Activated naive CD8-positive, alpha-beta T cell treated with anti-CD3 and anti-CD28 coated beads, Interleukin-2, amount 10 ng/mL, durations not matched to agents 7 days and 5 days (primary cell): ENCODE measurements at places on chromosomes 6 and 20. TPM values are rescaled to one million over a fixed set of nuclear protein-coding genes. Genes with fewer than 3 reads are reported as not detected.

Gene HUS1B
- 2.0 TPM for total RNA-seq

Gene OR2H1
- total RNA-seq: not detected

Gene SPATA25
- 1.7 TPM for total RNA-seq

Gene CAP2
- not detected for total RNA-seq

Gene THBD
- total RNA-seq: 0.34 TPM

DNA sequence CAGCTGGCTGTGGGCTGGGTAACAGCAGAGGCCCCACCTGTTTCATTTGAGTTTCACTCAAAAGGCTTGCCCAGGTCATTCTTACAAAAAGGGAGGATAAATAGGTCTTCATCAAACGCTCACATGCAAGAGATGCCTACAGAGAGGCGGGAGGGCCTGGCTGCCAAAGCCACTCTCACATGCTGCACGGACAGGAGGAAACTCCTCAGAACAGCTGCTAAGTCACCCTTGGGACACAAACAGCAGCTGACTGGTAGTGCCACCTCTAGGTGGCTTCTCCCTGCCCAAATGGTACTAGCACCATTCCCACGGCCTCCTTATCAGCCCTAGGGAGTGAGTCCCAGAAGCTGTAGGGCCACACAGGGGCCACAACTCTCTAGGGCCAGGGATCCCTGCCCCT lies 23.8 kb downstream of the SLC22A23 start:
- no peaks in the 10 kb centered on the region for H3K36me3 ChIP-seq
- H3K27ac ChIP-seq: no peak overlapping the region
- H3K27me3 ChIP-seq: peaks cover 2% of the 10 kb centered on the region
- no peak for DNase-seq
- no peaks in the 10 kb centered on the region for H3K4me1 ChIP-seq
- no peak overlapping the region for H3K4me3 ChIP-seq

DNA sequence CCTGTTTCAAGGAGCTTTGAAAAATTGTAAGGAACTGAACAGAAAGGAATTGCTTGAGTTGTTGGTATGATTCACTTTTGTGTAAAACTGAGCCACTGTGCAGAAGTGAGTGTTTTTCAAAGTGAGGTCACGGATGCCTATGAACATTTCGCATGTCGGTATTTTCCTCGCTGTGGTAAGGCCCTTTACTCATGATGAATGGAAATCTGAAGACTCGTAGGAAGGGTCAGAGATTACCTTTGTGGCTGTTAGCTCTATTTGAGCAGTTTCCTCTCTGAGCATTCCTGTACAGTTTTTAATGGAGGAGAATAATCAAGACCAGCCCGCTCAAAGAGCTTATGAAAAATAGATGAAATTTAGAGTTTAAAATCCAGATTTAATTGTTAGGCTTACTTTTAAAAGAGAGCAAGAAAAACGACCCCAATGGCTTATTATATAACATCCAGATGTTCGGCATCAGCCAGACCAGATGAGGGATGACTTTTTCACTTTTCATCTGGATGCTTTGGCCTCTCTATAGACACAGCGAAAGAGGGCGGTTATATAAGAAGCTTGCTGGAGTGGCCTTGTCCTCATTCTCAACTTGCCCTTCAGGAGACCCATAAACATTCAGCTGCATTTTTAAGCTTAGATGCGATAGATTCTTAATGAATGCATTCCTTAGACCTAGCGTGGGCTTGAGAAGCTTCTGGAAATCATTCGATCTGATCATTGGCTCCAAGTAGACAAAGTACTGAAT lies 99.5 kb downstream of the CD83 start:
- no peak overlapping the region for H3K27ac ChIP-seq
- no peaks in the 10 kb centered on the region for H3K27me3 ChIP-seq
- peaks cover 5% of the 10 kb centered on the region for H3K4me1 ChIP-seq
- DNase-seq: no peak
- H3K36me3 ChIP-seq: no peaks in the 10 kb centered on the region

Gene UBD
- not detected for total RNA-seq

Gene SLC17A3
- total RNA-seq: 0.23 TPM

DNA sequence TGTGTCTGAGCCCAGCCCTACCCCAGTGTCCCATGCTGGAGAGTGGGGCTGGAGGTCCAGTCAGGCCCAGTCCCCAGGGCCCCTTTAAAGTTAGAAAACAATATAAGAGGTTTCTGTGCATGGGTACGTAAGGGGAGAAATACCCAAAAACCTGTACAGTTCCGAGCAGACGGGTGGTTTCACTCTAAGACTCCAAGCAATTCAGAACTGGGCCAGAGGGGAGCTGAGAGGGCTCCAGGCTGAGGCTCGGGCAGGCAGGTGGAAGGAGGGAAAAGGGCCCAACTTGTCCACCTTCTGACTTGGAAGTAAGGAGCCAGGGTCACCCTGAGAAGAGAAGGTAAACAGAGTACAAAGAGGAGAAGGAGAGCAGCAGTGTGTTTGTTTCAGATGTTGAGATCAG lies 296.0 kb downstream of the CDH4 start:
- H3K4me3 ChIP-seq: no peak overlapping the region
- no peaks in the 10 kb centered on the region for H3K27me3 ChIP-seq
- H3K4me1 ChIP-seq: no peaks in the 10 kb centered on the region
- DNase-seq: no peak
- no peaks in the 10 kb centered on the region for H3K36me3 ChIP-seq

DNA sequence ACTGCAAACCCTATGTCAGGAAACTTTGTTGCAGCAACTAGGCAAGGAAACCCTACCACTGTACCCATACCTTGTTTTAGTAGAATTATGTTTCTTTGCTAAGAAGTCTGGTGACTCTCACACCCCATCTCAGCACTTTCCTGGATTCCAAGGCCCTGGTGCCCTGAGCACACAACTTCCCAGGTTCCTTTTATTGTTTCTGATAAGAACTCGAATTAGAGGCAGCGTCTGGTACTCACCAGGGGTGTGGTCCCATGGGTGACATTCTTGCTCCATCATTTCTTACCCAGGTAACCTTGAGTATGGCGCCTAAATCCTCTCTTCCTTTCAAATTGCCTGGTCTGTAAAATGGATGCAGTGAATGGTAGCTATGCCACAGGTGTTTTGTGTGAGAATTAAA lies 34.1 kb downstream of the MYB start:
- H3K4me1 ChIP-seq: peaks cover 22% of the 10 kb centered on the region
- no peaks in the 10 kb centered on the region for H3K27me3 ChIP-seq
- H3K4me3 ChIP-seq: no peak overlapping the region
- no peak overlapping the region for H3K27ac ChIP-seq

Gene FAM209B
- total RNA-seq: 1.1 TPM

Gene FGD2
- total RNA-seq: 9.8 TPM

Gene C6orf141
- 0.68 TPM for total RNA-seq

DNA sequence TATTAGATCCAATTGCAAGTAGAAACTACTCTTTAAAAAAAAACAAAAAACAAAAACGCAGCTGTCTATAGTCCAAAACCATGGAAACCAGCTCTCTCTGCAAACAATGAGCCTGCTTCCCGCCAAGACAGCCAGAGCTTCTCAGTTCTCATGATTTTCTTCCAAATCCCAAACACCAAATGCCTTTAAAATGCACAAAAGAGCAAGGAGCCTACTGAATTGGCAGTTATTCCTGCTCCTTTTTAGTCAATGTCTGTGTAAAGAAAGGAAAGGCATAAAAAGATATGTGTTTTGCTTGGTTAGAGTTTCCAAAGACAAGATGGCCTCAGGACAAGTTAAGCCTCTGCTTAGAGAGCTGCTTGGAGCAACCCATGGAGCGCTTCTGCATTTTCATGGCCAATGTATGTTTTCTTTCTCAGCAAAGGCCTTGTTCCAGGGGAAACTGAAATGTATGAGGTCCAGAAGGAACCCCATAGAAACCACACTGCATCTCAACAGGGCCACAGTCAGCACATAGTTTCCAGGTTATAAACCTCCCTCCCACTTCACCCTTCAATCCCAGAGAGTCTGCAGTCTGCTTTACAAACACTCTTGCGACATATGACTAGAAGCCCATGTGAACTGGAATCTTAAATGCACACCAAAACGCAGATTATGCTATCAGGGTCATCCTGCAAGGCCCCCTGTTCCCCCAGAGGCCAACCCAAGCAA lies 209.3 kb upstream of the TAB2 start:
- H3K4me1 ChIP-seq: peaks cover 33% of the 10 kb centered on the region
- H3K27me3 ChIP-seq: no peaks in the 10 kb centered on the region
- peaks cover 42% of the 10 kb centered on the region for H3K36me3 ChIP-seq
- DNase-seq: no peak
- no peak overlapping the region for H3K27ac ChIP-seq

Gene SLC32A1
- total RNA-seq: not detected

GRCh38 chr20:45727044-45727443 lies 4.9 kb downstream of the SPINT4 start:
- no peaks in the 10 kb centered on the region for H3K36me3 ChIP-seq
- no peak overlapping the region for H3K27ac ChIP-seq
- H3K4me1 ChIP-seq: no peaks in the 10 kb centered on the region
- DNase-seq: no peak
- H3K27me3 ChIP-seq: peaks cover 29% of the 10 kb centered on the region

Gene TM9SF4
- 36.9 TPM for total RNA-seq

DNA sequence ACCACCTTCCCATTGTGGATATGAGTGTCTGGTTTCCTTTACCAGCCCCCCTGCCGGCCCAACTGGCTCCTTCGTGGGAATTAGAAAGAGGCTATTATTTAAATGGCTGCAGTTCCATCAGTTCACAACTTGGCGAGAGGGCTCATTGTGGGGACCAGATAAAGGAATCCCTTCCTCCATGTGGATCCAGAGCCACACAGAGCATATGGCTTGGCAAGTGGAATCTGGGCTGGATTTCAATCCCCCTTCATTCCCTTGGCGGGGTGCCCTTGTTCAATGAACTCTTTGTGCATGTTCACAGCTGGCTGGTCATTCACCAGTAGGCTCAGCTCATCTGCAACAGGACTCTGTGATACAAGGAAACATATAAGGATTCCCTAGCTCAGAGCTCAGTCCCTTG lies 140.6 kb downstream of the OPN5 start:
- no peaks in the 10 kb centered on the region for H3K36me3 ChIP-seq
- no peak overlapping the region for H3K27ac ChIP-seq
- H3K4me3 ChIP-seq: no peak overlapping the region
- DNase-seq: no peak
- no peaks in the 10 kb centered on the region for H3K4me1 ChIP-seq

DNA sequence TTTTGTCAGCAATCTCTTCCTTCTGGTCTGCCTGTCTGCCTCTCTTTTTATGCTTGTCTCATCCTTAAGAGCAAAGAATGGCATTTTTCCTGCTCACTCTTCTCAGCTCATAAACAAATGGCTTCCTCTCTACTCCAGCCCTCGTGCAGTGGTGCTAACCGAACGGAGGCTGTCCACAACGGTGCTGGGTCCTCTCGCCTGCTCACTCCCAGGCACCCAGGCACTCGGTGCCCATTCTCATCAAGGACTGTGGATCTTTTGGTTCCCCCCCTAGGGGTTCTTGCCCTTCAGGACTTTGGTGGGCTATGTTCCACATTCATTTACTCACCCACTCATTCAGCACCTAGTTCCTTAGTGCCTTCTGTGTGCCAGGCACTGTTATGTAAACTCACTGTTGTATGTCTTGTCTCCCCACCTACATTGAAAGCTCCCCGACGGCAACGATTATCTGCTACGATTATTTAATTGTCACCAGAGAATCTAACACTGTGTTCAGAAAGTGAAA lies 113.9 kb downstream of the FYN start:
- peak; percentile 58 for DNase-seq
- peak overlapping the region; percentile 84 for H3K4me3 ChIP-seq
- H3K4me1 ChIP-seq: peaks cover 74% of the 10 kb centered on the region
- H3K27ac ChIP-seq: peak overlapping the region; percentile 94

DNA sequence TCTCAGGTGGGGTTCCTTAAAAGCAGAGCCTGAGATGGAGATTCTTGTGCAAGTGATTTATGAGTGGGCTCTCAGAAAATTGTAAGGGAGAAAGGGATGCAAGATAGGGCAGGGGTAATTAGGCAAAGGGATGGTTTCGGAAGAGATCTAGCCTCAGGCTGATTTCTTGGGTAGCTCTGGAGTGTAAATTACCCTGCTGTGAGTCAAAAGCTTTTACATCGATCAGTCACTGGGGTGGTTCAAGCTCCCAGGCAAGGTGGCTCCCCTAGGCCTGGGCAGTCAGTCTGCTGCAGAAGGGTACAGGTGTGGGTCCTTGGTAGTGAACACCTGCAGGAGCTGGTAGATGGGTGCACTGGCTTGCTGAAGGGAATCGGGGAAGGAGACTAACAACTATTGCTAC lies 11.1 kb upstream of the PM20D2 start:
- H3K27me3 ChIP-seq: peaks cover 2% of the 10 kb centered on the region
- H3K27ac ChIP-seq: no peak overlapping the region
- no peak for DNase-seq
- no peaks in the 10 kb centered on the region for H3K4me1 ChIP-seq

Gene BPIFB3
- total RNA-seq: not detected

- no peak overlapping the region for H3K27ac ChIP-seq
- H3K27me3 ChIP-seq: peaks cover 5% of the 10 kb centered on the region
- no peaks in the 10 kb centered on the region for H3K4me1 ChIP-seq
- DNase-seq: no peak
- H3K36me3 ChIP-seq: peaks cover 1% of the 10 kb centered on the region
Measured at GRCh38 chr6:167578371-167578901, 248.3 kb upstream of the AFDN start.

GRCh38 chr6:131038597-131039344 lies 24.3 kb downstream of the EPB41L2 start:
- H3K4me1 ChIP-seq: no peaks in the 10 kb centered on the region
- peaks cover 1% of the 10 kb centered on the region for H3K36me3 ChIP-seq
- H3K27ac ChIP-seq: no peak overlapping the region
- no peaks in the 10 kb centered on the region for H3K27me3 ChIP-seq
- DNase-seq: no peak

GRCh38 chr20:25466846-25467245 lies 59.4 kb downstream of the GINS1 start:
- H3K27ac ChIP-seq: no peak overlapping the region
- no peak for DNase-seq
- H3K36me3 ChIP-seq: no peaks in the 10 kb centered on the region
- no peak overlapping the region for H3K4me3 ChIP-seq

GRCh38 chr20:23585808-23586734 lies 17.8 kb upstream of the CST9L start:
- no peaks in the 10 kb centered on the region for H3K4me1 ChIP-seq
- H3K36me3 ChIP-seq: no peaks in the 10 kb centered on the region
- H3K27ac ChIP-seq: no peak overlapping the region
- H3K27me3 ChIP-seq: peaks cover 6% of the 10 kb centered on the region
- H3K4me3 ChIP-seq: no peak overlapping the region

GRCh38 chr20:4154958-4155411 lies 139.6 kb upstream of the RNF24 start:
- no peak for DNase-seq
- H3K27ac ChIP-seq: no peak overlapping the region
- H3K4me3 ChIP-seq: no peak overlapping the region
- H3K4me1 ChIP-seq: peaks cover 12% of the 10 kb centered on the region

Gene IL17A
- total RNA-seq: not detected

Gene ARMC2
- total RNA-seq: 12.2 TPM

- peaks cover 2% of the 10 kb centered on the region for H3K36me3 ChIP-seq
- peaks cover 7% of the 10 kb centered on the region for H3K4me1 ChIP-seq
- no peak for DNase-seq
- peaks cover 2% of the 10 kb centered on the region for H3K27me3 ChIP-seq
Measured at GRCh38 chr6:109323241-109323640, 59.0 kb downstream of the CD164 start.

GRCh38 chr6:164455835-164456234 lies 853.6 kb downstream of the C6orf118 start:
- H3K27ac ChIP-seq: no peak overlapping the region
- DNase-seq: no peak
- H3K4me1 ChIP-seq: no peaks in the 10 kb centered on the region
- no peaks in the 10 kb centered on the region for H3K27me3 ChIP-seq

Gene ZNF334
- total RNA-seq: 1.9 TPM

Gene LRRC73
- 0.37 TPM for total RNA-seq

Gene SEMG2
- not detected for total RNA-seq

Gene TMEM244
- total RNA-seq: 0.83 TPM

GRCh38 chr6:160069050-160069454 lies 52.6 kb upstream of the SLC22A1 start:
- H3K4me3 ChIP-seq: peak overlapping the region; percentile 68
- H3K27ac ChIP-seq: peak overlapping the region; percentile 47
- peaks cover 34% of the 10 kb centered on the region for H3K4me1 ChIP-seq
- H3K36me3 ChIP-seq: peaks cover 73% of the 10 kb centered on the region
